ENCODE measurements at places on chromosomes 2 and 18.

DNA sequence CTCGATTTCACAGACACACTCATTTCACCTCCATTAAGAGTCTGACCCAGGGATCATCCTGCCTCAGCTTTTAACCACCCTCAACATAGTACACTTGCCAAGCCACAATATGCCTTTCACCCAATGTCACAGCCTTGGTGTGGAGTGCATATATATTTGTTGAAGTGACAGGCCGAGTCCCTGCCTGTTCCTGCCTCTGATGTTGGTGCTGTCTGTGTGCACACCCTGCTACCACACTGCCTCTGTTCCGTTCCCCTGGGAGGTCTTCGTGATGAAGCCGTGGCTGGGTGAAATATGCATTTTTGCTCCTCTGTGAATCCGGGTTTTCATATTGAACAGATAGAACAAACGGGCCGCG is 90.3 kb downstream of the RNF144A start:
- no peak for DNase-seq

DNA sequence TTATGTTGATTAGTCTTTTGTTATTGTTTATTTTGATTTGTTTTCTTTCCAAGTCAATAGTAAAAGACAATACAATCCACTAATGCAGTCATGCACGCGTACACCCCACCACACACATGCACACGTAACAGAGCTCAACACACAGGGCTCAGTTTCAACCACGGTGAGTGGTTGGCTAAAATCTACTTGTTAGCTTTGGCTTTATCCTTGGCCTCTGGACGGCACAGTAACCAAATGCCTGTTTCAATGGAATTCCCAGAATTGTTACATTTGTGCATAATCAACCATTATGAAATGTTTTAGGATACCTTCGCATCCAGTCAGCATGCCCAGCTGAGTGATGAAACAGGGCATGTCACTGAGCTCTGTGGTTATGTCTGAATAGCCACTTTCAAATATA is 53.2 kb downstream of the NYAP2 start:
- DNase-seq = no peak

DNA sequence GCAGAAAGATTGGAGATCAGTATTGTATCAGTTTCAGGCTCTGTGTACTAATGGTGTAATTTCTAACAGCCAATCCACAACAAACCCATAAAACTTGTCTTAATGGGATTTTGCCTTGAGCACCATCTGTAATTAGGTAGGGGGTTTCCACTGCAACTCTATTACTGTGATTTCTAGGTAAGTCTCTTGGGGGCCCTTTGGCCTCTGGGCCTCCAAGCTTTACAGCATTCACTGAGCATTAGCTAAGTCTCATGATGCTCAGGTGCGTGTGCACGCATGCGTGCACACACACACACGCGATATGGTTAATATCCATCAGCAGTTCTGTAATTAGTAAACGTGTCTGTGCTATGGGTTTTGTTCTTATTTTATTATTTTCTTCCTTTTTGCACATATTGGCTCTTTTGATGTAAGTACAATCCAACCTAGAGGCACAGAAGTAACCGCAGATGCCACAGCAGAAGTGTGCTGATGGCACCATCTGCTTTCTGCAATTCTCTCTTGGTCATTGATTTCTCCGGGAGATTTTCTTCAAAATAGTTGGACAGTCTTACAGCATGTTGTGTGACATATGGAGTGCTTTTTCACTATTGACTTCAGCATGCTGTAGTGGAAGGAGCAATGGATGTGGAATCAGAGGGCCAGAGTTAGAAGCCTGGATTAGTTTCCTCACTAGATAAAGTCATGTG is 592.0 kb downstream of the LRRTM4 start:
- DNase-seq = no peak

GRCh38 chr2:71589763-71590162 is 136.4 kb downstream of the DYSF start:
- no peak for DNase-seq

DNA sequence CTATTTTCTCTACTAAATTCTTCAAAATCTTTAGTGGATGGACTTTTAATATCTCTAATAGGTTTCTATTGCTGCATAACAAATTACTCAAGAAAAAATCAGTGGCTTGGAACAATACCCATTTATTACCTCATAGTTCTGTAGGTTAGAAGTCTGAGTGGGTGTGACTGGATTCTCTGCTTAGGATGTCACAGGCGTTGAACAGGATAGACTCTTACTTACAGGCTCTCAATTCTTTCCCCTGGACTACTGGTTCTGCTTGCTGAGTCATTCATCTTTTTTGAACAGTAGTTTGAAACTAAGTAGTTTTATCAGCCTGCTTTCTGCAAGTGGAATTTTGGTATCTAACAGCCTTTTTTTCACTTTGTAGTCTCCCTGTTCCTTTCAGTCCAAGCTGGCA is 265.4 kb downstream of the ZNF385B start:
- no peak for DNase-seq

GRCh38 chr2:239597216-239597615 is 196.4 kb upstream of the HDAC4 start:
- DNase-seq = no peak

DNA sequence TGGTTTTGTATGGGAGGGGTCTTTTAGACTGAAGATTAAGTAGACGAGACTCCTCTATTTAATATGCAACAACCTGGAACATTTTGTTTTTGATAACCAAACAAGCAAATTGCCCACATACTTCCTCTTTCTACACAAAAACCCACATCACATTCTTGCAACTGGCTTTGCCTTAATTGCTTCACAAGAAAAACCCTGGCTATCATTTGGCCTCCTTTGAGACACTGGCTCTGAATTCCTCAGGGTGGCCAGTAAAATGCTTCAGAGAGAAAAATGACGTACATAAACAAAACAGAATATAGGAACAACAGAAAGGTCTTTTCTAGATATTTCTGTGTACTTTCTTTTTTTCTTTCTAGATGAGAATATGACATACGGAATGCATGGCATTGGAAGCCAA is 103.0 kb downstream of the TRIB2 start:
- no peak for DNase-seq

DNA sequence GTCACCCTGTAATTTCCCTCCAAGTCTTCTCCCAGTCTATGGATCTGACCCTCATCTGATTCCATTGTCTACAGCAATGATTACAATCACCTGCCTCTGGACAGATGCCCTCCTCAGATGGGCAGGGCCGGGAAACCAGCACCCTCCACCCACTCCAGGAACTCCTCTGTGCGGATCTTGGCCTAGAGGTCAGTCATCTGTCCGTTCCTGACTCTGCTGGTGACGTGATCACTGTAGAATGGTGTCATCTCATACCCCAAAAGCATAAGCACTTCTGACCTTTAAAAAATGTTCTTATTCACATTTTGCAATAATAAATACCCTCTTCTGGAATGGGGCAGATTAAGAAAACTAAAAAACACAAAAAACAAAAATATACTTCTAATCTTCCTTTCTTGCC is 29.5 kb upstream of the BZW1 start:
- DNase-seq = no peak

GRCh38 chr2:239601880-239602279 is 201.1 kb upstream of the HDAC4 start:
- DNase-seq = no peak

DNA sequence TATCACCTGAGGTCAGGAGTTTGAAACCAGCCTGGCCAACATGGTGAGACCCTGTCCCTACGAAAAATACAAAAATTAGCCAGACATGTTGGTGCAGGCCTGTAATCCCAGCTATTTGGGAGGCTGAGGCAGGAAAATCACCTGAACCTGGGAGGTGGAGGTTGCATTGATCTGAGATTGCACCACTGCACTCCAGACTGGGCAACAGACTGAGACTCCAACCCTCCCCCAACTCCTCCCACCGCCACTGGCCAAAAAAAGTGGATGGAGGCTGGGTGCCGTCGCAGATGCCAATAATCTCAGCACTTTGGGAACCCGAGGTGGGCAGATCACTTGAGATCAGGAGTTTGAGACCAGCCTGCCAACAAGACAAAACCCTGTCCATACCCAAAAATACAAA is 10.1 kb upstream of the SPIRE1 start:
- DNase-seq = no peak

DNA sequence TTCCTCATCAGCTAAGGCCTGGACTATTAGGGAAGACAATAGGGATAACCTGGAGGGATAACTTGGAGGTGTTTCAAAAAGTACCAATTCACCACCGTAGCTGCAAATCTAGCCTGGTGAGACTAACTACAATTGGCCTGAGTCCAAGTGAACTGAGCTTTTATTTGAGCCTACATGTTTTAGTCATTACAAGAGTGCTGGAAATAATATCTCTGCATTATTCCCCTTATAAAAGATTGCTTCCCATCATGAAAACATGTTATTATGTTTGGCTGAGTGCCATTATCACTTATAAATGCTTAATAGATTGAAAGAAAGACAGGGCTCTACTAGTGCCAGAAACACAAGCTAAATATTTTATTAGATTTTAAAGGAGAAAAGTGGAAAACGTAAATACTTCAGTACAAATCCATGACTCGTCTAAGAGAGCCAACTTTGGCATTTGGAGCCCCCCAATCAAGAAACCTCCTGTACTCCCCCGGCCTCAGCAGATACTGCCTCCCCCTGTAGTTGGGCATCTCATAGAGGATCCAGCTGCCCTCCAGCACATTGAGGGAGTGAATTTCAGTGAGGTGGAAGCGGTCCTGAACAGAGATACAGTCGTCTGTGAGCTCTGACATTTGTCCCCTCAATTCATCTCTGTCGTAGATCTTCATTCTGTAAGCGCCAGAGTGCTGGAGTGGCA is 3.6 kb downstream of the CRYGB start:
- peak; percentile 98 for DNase-seq

DNA sequence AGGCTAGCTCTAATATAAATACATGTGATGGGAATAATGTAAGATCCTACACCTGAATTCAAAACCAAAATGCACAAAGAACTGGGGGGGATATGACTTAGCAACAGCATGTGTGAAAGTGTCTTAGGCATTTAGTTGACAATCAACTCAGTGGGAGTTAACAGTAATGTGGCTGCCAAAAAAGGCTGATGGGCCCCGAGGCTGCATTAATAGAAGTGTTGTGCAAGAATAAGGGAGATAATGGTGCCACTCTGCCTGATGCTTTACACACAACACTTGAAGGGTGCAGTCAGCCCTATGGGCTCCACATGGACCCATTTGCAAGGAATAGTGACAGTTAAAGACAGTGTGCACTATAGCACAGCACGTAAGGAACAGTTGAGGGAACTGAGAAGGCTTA is 649.4 kb upstream of the ZEB2 start:
- DNase-seq = no peak

- DNase-seq = no peak
These were observed 309.0 kb upstream of the GULP1 start for GRCh38 chr2:187982668-187983067.

DNA sequence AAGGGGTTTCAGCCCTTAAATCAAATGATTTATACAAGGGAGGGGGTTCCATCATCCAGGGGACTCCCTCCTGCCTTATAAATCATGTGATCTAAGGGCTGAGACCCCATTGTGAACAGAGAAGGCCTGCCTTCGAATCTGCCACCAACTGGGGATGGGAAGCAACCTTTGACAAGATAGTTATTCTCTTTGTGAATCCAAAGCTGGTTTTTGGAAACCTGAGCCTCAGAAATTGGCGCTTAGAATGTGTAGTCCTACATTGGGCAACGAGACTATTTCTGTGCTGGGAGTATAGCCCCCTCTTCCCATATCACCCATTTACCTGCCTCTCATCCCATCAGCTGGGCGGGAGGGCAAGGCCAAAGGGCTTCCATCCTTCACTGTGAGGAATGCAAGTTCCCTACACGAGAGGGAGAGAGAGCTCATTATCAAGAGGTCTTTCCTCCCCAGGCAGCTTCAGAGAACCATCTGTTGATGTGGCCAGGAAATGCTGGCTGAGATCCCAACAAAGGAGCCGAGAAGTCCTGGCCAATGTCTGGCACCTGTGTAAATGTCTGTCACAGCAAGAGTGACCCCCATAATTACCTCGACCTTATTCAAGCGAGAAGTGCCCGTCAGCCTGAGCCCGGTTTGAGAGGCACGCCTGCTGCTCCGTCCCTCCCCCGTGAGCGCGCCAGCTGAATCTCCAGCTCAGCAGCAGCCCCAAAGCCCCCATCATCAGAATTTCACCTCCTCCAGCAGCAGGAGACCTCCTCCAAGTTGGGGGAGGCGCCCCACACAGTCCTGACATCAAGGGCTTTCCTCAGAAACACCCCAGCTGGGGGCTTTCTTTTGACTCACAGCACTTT is 48.4 kb upstream of the APCDD1 start:
- DNase-seq = peak; percentile 67

- no peak for DNase-seq
These were observed 145.9 kb downstream of the PIK3C3 start for GRCh38 chr18:42100911-42101310.

DNA sequence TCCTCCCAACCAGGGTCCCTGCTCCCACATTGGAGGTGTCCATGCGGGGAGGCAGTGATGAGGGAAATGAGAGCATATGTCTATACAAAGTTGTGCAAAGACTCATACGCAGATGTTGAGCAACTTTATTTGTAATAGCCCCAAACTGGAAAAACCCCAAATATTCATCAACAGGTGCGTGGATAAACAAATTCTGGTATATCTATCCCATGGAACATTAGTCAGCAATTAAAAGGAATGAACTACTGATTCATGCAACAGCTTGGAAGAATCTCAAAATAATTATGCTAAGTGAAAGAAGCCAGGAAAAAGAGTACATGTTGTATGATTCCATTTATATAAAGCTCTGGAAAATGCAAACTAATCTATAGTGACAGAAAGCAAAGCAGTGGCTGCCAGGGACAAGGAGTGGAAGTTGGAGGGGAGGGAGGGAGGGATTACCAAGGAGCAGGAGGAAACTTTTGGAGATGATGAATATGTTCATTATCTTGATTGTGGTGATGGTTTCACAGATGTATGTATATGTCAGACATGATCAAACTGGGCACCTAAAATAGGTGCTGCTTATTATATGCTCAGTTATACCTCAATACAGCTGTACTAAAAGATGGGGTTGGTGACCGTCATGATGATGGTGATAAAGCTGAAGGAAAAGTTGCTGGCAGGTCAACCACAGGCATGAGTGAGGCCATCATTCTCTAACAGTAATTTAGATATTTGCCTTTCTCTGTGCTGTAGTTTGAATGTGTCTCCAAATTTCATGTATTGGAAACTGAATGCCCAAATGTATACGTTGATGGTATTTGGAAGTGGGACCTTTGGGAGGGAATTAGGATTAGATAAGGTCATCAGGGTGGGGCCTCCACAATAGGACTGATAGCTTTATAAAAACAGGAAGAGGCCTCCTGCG is 270.9 kb downstream of the CYP26B1 start:
- no peak for DNase-seq

GRCh38 chr2:161085149-161085548 is 75.1 kb upstream of the TANK start:
- peak; percentile 52 for DNase-seq

- no peak for DNase-seq
These were observed 65.8 kb downstream of the DCDC2C start for GRCh38 chr2:3768960-3769765.

DNA sequence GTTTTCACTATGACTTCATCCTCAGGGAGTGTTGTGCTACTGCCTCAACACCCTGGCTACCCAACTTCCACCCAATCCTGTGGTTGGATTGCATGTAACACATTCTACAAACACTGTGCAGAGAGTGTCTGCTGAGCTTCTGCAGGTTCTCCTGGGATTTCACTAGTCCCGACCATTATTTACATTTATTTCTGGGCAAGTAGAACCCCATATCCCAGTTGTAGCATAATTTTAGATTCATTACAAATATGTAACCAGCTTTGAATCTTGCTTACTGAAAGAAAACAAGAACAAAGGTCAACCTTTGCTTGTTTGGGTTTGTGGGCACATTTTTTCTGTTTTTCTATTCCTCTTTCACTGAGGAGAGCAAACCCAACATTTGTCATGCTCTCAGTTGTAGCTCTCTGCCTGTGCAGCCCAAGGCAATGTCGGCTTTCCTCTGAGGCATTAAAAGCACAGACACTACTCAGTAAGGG is 2036.1 kb upstream of the LRRTM1 start:
- DNase-seq = no peak
